Stimulated activated CD4-positive, alpha-beta T cell treated with anti-CD3 and anti-CD28 coated beads, TNF-alpha, amount 100 ng/mL, for 24 hours (primary cell): ENCODE measurements at places on chromosomes 3 and 15.

- DNase-seq = no peak
Observed at GRCh38 chr3:158539414-158540014, 31.5 kb upstream of the MLF1 start.

DNA sequence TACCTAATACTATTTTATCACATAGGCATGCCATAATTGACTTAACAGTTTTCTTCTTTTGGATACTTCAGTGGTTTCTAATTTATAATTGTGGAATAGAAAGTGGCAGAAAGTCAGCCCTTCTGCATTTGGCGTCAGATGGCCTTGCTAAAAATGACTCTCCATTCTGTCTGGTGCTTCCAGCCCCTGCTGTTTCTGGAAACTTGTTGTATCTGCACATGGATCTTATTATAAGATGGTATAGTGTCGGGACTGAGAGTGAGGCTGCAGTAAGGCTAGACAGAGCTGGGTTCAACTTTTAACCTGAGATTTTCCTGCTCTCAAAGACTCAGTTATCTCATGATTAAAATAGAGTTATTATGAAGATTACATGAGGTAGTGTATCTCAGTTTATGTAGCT, 74.8 kb upstream of the WDR72 start:
- no peak for DNase-seq

DNA sequence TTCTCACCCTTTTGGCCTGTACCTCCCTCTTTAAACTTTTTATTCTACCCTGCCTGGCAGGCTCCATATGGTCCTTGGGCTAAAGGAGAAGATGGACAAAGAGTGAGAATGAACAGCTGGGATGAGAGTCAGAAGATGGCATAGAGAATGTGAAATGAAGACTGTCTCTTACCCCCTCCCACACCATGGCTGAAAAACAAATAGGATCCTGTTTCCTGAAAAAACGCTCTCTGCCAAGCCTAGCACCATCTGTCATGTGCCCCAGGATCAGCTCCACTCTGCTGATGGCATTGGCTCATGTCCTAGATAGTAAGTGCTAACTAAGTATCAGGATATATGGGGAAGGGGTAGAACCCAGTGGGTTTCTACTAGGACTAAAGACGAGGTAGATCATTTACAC, 238.6 kb downstream of the MEX3B start:
- DNase-seq = no peak

GRCh38 chr15:39061952-39062464, 497.4 kb upstream of the RASGRP1 start:
- no peak for DNase-seq

DNA sequence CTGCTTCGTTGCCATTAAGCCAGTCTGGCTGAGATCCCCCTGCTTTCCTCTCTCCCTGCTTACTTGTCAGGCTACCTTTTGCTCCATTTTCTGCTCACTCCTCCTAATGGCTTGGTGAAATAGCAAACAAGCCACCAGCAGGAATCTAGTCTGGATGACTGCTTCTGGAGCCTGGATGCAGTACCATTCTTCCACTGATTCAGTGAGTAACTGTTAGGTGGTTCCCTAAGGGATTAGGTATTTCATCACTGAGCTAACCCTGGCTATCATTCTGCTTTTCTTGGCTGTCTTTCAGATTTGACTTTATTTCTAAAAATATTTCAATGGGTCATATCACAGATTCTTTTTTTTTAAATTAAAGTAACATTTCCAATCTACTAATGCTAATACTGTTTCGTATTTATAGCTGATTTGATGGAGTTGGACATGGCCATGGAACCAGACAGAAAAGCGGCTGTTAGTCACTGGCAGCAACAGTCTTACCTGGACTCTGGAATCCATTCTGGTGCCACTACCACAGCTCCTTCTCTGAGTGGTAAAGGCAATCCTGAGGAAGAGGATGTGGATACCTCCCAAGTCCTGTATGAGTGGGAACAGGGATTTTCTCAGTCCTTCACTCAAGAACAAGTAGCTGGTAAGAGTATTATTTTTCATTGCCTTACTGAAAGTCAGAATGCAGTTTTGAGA, 25.0 kb downstream of the CTNNB1 start:
- no peak for DNase-seq

DNA sequence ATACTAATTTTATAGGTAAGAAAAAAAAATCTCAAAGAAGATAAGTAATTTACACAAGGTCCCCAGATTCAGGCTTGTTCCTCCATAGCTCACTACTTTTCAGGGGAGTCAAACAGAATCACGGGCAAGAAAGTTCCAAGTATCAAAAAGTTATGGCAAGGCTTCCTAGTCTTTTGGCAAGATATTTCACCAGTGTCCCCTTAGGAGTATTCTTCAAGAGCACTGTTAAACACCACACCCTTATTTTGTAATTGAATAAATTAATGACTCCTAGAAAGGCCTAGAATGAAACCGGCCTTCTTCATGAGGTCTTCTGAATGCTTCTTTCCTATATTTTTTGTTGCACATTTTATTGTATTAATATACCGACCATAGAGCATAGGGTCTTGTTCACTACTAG, 109.7 kb downstream of the MYLK start:
- DNase-seq = no peak

DNA sequence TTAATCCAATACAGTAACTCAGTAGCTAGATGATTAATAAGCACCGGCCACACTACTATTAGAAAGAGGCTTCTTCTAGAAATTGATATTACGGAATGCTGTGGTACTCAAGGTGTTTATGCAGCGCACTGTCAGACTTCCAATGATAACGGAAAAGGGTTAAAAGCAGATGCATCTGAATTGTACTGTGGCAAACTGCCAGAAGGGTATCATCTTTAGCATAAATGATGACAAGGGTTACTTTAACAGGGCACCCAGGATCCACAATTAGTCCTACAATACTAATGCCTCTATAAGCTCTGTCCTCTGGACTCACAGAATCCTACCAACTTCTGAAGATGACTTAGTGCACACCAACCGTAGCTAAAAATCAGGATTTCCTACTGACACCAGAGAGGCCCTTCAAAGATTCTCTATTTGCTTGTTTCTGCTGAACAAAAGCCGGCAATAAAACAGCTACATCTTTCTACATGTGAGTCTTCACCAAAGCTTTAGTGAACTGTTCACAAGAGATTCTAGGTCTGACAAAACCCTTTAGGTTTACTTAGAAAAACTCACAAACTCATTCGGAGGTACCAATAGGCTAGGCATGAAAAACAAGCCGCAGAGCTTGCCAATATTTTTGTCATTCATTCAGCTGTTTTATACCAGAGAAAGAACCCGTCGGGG, 7.1 kb downstream of the SATB1 start:
- DNase-seq = no peak

GRCh38 chr3:181851063-181851462, 139.3 kb downstream of the SOX2 start:
- DNase-seq = no peak

DNA sequence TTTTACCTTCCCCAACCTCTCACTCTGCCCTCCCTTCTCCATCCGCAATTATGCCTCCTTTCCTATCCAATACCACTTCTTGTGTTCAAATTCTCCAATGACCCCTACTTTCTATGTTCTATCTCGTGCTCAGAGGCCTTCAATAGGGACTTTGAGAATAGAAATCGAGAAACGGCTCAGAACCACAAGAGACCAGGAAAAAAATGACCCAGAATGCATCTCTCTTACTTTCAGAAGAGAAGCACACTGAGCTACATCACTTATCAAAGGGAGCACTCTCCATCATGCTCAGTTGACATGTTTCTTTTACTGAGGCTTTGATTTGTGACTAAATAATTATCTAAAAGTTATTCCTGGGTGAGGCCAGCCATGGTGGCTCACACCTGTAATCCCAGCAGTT, 162.4 kb upstream of the PRICKLE2 start:
- no peak for DNase-seq

- no peak for DNase-seq
Observed at GRCh38 chr15:95793231-95793630, 537.3 kb upstream of the NR2F2 start.

DNA sequence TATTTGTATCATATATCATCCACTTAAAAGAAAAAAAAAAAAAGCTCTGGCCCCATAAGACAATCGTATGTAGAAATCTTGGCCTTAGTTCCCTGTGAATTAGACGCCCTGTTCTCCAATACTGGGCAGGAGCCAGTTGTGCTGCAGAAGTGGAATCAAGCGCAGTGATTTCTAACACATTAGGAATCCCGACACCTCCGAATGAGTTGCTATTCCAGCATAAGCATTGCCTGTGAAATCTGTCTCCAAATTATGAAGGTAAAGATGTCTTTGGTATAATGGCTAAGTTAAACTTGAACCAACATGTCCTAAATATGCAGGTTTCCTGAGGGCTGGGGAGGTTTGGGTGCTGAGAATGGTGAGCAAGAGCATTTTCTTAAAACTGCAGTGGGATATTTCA, 199.4 kb upstream of the ARRDC4 start:
- DNase-seq = no peak

DNA sequence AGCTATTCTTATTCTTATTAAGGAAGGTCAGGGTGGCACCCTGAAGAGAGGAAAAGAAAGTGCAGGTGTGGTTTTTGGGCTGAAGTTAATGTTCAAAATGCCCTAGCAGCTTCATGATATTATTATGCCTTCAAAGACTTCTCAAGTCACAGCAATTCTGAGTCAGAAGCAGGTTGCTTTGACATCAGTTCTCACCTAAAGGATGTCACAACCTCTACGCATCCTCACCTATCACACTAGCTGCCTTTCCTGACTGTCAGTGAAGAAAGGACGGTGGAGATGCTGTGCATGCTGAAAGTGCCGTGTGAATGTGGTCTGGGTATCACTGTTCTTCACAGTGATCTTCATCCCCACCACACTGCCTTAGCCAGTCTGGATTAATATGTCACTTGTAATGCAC, 49.6 kb downstream of the NPTN start:
- no peak for DNase-seq
